ENCODE measurements at places on chromosomes 6 and 20. TPM values are rescaled to one million over a fixed set of nuclear protein-coding genes. Genes with fewer than 3 reads are reported as not detected.

DNA sequence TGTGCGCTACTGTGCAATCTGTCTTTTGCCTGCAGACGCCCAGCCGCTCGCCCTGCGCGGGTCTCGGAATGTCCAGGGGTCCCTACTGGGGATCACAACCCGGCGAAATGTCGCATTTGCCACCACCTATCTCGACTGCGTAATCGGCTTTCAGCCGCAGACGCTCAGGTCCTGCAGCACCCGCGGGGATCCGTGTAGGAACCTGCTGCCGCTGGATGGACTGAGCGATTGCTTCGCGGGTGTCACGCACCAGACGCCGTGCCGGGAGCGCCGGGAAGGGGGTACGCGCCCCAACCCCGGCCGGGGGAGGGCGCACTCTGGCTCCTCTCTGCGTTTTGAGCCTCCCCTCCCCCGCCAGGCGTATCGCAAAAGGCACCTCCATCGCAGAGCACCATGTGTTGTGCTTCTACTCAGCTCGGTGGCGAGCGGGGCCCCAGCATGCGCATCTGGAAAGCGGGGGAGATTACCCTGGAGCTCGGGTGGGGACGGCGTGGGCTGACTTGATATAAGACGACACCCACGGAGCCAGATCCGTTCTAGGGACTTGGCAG, 747 bp upstream of the PTPRA start:
- DNase-seq, result peak; percentile 66

- DNase-seq, result no peak
Measured at GRCh38 chr6:5761370-5761769, 245.4 kb downstream of the NRN1 start.

DNA sequence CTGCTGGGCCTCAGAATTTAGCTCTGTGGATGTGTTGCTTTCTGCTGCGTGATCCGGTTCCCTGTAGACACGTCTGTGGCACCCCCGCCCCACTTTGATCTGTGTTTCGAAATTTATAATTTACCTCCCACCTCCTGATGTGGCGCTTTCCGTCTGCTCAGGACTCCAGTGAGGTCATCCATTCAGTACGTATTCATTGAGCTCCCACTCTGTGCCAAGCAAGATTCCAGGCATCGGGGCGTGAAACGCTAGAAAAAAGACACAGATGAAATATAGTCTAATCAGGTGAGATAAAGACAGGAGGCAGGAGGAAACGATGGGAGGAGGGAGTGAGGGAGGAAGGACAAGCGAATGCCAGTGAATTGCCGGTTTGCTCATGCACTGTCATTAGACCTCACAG, 431.9 kb upstream of the SULF2 start:
- DNase-seq, result no peak

GRCh38 chr6:105767541-105767940, 318.6 kb upstream of the PRDM1 start:
- DNase-seq, result no peak

GRCh38 chr20:60636417-60636816, 615.6 kb upstream of the CDH4 start:
- DNase-seq, result no peak

Gene ANGPT4
- polyA plus RNA-seq, result not detected

- DNase-seq, result no peak
Measured at GRCh38 chr20:56788671-56789610, 159.8 kb downstream of the TFAP2C start.

Gene TAGAP
- 114 TPM for polyA plus RNA-seq

Gene MANEA
- polyA plus RNA-seq, result 6.2 TPM

GRCh38 chr6:137880746-137881521, 13.9 kb downstream of the TNFAIP3 start:
- peak; percentile 15 for DNase-seq

GRCh38 chr20:35091816-35092523, 637 bp downstream of the TRPC4AP start:
- DNase-seq, result no peak

GRCh38 chr6:131182991-131183425, 47.7 kb downstream of the AKAP7 start:
- peak; percentile 44 for DNase-seq

GRCh38 chr6:31687860-31688693, 7.2 kb upstream of the LY6G5C start:
- no peak for DNase-seq

DNA sequence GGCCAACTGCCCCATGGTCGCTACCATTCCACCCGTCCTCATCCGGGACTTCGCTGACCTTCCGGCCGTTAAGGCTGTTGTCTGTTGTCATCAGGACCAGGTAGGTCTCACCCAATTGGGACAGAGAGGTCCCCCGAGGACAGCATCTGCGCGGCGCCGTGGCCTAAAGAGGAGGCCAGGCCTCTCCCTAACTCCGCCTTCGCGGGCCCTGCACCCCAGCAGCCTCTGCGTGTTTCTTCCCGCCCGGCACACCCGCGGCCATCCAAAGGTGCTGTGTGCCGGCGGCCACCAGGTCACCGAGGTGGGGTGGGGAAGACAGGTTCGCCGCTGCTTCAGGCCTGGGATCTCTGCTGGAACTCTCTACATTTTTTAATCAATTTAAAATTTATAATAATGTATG, 9.0 kb downstream of the OR2W1 start:
- no peak for DNase-seq

DNA sequence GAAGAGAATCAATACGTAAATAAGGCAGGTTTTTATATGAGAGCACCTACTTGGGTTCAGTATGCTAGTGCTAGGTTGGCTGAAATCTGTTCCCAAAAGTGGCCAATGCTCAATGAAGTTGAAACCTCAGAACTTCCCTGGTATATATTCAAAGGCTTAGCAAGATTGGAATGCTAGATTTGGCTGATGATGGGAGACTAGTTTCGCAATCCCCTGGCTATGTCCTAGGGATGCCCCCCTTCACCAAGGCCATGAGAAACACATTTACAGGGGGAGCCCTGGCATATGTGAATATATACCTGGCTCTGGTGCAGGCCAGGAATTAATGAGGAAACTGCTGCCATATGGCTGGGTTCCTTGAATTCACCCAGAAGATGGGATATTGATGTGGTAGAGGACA, 142.4 kb upstream of the C6orf118 start:
- no peak for DNase-seq

DNA sequence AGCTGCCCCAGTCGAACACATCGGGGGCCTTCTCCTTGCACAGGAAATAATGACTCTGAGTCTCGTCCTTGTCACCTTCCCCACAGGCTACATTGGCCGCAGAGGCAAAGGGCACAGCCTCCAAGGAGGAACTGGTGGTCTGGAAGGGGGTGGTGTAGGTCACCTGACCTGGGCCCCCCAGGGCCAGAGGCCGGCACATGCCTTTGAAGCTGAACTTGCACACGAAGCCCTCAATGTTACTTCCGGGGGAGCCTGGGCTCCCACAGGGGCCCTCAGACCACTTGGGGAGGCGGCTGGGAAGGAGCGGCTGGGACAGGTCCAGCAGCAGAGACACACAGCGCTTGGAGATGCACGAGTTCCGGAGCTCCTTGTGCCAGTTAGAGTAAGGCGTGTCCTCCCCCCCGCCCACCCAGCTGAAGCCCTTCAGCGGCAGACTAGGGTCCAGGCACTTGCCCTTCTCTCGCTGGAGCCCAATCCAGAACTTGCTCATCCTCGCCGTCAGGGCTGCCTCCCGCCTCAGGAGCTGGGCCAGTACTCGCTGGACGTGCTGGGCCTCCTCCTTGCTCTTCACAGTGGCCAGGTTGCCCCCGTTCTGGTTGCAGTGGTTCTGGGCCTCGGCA, 578 bp downstream of the CD93 start:
- DNase-seq, result peak; percentile 55

Gene TRIM40
- polyA plus RNA-seq, result not detected

Gene PCMT1
- polyA plus RNA-seq, result 172 TPM

DNA sequence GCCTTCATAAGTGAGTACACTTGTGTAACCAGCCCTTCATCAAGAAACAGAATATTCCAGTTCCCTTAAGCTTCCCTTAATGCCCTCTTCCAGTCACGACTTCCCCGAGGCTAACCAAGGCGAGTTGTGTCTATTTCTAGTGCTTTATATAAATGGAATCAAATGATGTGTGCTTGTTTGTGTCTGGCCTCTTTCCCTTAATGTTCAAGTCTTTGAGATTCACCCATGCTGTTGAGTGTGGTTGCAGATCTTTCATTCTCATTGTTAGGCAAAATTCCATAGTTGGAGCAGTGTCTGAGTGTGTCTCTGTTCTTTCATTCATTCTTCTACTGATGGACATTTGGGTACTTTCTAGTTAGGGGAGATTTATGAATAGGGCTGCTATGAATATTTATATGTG, 135.0 kb downstream of the CEBPB start:
- DNase-seq, result no peak

- peak; percentile 53 for DNase-seq
Measured at GRCh38 chr20:41617059-41617901, 897 bp downstream of the CHD6 start.

Gene COL20A1
- not detected for polyA plus RNA-seq

Gene CST5
- polyA plus RNA-seq, result not detected

DNA sequence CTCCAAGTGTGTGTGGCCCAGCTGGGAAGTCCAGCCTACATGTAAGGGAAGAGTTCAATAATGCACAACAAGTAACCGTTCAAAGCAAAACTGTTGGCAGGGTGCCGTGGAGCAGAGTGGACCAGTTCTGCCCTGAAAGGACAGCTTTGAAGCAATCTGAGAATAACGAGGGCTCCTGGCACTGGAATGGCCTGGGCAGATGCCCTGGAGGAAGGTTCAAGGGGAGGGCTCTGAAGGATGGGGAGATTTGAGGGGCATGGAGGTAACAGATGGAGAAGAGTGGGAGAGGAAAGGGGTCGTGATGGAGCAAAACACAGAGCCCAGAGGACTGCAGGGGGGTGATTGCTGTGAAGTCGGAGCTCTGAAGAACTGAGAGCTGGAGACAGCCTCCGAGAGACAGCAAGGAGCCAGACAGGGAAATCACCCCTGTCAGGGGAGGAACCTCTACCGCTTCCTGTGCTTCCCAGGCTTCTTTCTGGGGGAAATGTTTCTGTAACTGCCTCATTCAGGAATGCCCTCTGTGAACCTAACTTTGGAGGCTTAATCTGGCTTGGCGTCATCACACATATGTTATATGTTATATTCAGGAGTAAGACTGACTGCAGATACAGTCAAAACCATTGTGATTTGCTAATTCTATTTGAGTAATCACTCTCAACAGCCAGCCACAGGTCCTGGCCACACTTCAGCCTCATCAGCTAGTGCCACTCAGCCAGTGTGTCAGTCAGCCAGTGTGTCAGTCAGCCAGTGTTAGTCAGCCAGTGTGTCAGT, 41.2 kb downstream of the ZC3H12D start:
- no peak for DNase-seq

GRCh38 chr6:165117121-165117520, 192.3 kb downstream of the C6orf118 start:
- DNase-seq, result no peak

GRCh38 chr6:101129851-101130250, 248.7 kb upstream of the ASCC3 start:
- no peak for DNase-seq

Gene HFE
- polyA plus RNA-seq, result 5.1 TPM

DNA sequence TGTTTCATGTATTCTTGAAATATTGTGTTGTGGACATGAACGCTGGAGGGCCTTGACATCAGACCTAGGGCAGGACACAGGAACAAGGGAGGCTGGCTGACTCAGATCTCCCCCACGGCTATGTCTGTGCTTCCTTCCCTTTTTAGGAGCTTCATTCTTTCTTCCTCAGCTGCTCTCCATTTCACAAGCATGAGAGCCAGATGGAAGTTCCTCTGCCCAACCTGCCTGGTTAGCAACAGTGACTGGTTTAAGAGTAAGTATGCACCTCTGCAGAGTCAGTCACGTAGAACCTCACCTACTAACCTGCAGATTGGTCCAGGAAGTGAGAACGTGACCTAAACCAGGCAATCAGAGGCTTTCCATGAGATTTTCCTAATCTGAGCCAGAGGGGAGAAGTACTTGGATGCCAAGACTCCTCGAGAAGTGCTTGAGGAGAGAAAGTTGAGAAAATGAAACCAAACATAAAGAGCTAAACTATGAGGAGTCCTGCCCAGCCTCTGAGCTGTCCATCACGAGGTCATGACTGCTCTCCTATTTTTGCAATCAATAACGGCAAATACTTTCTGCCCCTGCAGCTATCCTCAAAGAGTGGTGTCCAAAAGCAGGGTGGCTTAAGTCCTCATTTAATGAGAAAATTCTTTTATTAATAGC, 465.2 kb upstream of the CITED2 start:
- no peak for DNase-seq

Gene CFB
- polyA plus RNA-seq, result not detected

Gene KCNQ5
- polyA plus RNA-seq, result 4.3 TPM

Gene PEDS1
- 19.7 TPM for polyA plus RNA-seq

Gene COL19A1
- polyA plus RNA-seq, result not detected

Gene ZKSCAN8
- 1.8 TPM for polyA plus RNA-seq

DNA sequence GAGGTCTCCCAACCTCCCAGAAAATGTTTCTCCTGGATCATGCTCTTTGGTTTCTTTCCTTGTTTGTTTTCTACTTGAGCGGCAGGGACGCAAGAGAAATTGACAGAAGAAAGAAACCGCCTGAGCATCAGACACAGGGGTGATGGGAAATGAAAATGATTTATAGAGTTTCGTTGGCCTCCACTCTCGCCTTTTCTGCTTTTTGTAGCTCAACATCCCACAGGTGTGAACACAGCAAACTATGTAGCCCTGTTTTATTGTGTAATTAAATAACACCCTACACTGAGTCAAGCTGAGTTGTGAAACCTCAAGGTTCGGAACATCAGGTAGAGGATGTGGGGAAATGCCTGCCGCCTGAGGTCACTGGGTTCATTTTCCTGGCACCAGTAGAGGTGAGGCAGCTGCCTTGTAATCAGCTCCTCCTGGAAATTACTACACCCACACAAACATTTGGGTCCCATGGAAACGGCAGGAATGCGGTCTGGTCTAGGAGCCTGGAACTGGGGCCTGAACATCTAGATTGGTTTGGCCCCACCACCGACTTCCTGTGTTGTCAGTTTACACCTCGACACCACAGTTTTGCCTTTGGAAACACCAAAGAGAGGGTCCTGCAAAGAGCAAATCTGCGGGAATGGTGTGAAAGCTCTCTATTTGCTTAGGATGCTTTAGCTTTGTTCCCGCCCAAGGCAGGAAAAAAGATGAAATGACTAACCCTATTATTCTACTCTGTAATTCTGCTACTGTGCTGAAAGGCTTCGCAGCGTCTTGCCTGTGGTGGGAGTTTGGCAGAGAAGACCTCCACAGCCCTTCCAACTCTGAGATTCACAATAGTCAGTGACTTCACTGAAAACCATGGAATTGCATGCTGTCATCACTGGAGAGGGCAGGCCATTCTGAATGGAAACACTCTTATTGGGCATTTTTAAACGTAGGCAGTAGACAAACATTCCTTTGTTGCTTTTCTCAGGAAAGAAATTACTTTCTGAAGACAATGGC, 53.0 kb downstream of the ADAT2 start:
- peak; percentile 75 for DNase-seq

GRCh38 chr6:44535967-44536366, 148.5 kb downstream of the CDC5L start:
- DNase-seq, result no peak

DNA sequence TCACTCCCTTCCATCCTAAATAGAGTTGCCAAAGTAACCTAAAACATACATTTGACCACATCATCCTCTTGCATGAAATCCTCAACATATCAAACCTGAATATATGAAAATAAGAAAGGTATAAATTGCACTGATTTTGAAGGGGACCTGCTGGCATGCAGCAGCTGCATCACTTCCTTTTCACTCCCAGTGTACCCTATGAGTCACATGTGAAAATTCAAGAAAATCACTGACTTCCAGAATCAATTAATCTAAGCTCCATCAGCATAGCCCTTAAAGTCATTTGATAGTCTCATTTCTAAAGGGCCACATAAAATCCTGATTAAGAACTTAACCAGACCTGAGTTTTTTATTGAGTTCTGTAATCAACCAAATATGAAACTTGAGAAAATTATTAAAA, 24.3 kb downstream of the SNX14 start:
- DNase-seq, result no peak
